ENCODE measurements at places on chromosomes 12 and 14. TPM values are rescaled to one million over a fixed set of nuclear protein-coding genes. Genes with fewer than 3 reads are reported as not detected.

The PLEKHG7 gene
- not detected for total RNA-seq

The GPR137C gene
- 0.12 TPM for total RNA-seq

The COX8C gene
- total RNA-seq: 1.2 TPM

The LRP1-AS gene
- not detected for total RNA-seq

The SOAT2 gene
- 7.9 TPM for total RNA-seq

The PRMT5 gene
- total RNA-seq: 79.2 TPM

The TSHR gene
- total RNA-seq: not detected

The ANKRD13A gene
- 67.8 TPM for total RNA-seq

The CCDC175 gene
- total RNA-seq: not detected

The PDZRN4 gene
- not detected for total RNA-seq

The ENDOU gene
- 0.44 TPM for total RNA-seq

The GPD1 gene
- total RNA-seq: 3.5 TPM

The AJUBA gene
- 2.2 TPM for total RNA-seq

The PA2G4 gene
- total RNA-seq: 265 TPM

The UNC79 gene
- 0.09 TPM for total RNA-seq

The SCNN1A gene
- total RNA-seq: 0.67 TPM

The CCDC38 gene
- 0.34 TPM for total RNA-seq

The RABGGTA gene
- total RNA-seq: 53.8 TPM

The CAPZA3 gene
- not detected for total RNA-seq

The PLCZ1 gene
- not detected for total RNA-seq

The KERA gene
- not detected for total RNA-seq

The CCDC177 gene
- total RNA-seq: not detected

The KRT77 gene
- not detected for total RNA-seq

The BMP4 gene
- 0.21 TPM for total RNA-seq

The OTOGL gene
- total RNA-seq: not detected

The IFNG-AS1 gene
- total RNA-seq: not detected
